ENCODE measurements at places on chromosomes 7 and 10. TPM values are rescaled to one million over a fixed set of nuclear protein-coding genes. Genes with fewer than 3 reads are reported as not detected.
A peak's percentile ranks its signal among the peaks of the same experiment; 100 is the strongest.

The HTR5A gene
- not detected for total RNA-seq

The ARHGEF35 gene
- 6.3 TPM for total RNA-seq

The HOXA3 gene
- total RNA-seq, result not detected

The CFAP46 gene
- total RNA-seq, result 0.16 TPM

The CPA5 gene
- 0.39 TPM for total RNA-seq

The IKZF1 gene
- total RNA-seq, result 245 TPM

The ITIH5 gene
- total RNA-seq, result not detected

The BAMBI gene
- 0.09 TPM for total RNA-seq

DNA sequence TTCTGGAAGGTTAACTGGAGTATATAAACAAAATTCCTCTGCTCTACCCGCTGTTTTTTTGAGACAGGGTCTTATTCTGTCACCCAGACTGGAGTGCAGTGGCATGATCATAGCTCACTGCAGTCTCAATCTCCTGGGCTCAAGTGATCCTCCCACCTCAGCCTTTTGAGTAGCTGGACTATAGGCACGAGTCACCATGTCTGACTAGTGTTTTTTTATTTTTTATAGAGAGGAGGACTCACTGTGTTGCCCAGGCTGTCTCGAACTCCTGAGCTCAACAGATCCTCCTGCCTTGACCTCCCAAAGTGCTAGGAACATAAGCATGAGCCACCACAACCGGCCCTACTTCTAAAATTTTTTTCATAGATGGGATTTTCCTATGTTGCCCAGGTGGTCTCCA lies 2.2 kb downstream of the RAB18 start:
- H3K4me3 ChIP-seq, result peak overlapping the region; percentile 48
- peak overlapping the region; percentile 39 for H3K27ac ChIP-seq
- H3K4me1 ChIP-seq, result peaks cover 57% of the 10 kb centered on the region
- peaks cover 23% of the 10 kb centered on the region for H3K36me3 ChIP-seq
- DNase-seq, result no peak
- H3K27me3 ChIP-seq, result no peaks in the 10 kb centered on the region

GRCh38 chr10:10796774-10797415 lies 220.8 kb upstream of the CELF2 start:
- no peak overlapping the region for H3K27ac ChIP-seq
- peaks cover 16% of the 10 kb centered on the region for H3K27me3 ChIP-seq
- DNase-seq, result no peak
- H3K36me3 ChIP-seq, result no peaks in the 10 kb centered on the region
- H3K4me3 ChIP-seq, result no peak overlapping the region

GRCh38 chr7:904847-905246 lies 28.5 kb downstream of the GET4 start:
- H3K36me3 ChIP-seq, result peaks cover 6% of the 10 kb centered on the region
- DNase-seq, result no peak
- no peak overlapping the region for H3K4me3 ChIP-seq
- no peak overlapping the region for H3K27ac ChIP-seq
- no peaks in the 10 kb centered on the region for H3K27me3 ChIP-seq

GRCh38 chr10:118729641-118730258 lies 25.0 kb downstream of the CACUL1 start:
- H3K27me3 ChIP-seq, result peaks cover 2% of the 10 kb centered on the region
- DNase-seq, result no peak
- peaks cover 9% of the 10 kb centered on the region for H3K36me3 ChIP-seq
- no peak overlapping the region for H3K4me3 ChIP-seq
- H3K4me1 ChIP-seq, result peaks cover 57% of the 10 kb centered on the region
- H3K27ac ChIP-seq, result no peak overlapping the region

GRCh38 chr10:110350812-110351211 lies 46.1 kb upstream of the SMNDC1 start:
- no peak overlapping the region for H3K4me3 ChIP-seq
- no peaks in the 10 kb centered on the region for H3K36me3 ChIP-seq
- no peak overlapping the region for H3K27ac ChIP-seq
- H3K27me3 ChIP-seq, result no peaks in the 10 kb centered on the region
- peaks cover 36% of the 10 kb centered on the region for H3K4me1 ChIP-seq

- no peak overlapping the region for H3K4me3 ChIP-seq
- H3K36me3 ChIP-seq, result no peaks in the 10 kb centered on the region
- no peak for DNase-seq
Observed at GRCh38 chr10:112221545-112221944, 38.0 kb upstream of the GPAM start.

- H3K27me3 ChIP-seq, result no peaks in the 10 kb centered on the region
- H3K4me1 ChIP-seq, result peaks cover 64% of the 10 kb centered on the region
- DNase-seq, result peak; percentile 71
- no peak overlapping the region for H3K27ac ChIP-seq
- H3K36me3 ChIP-seq, result no peaks in the 10 kb centered on the region
Observed at GRCh38 chr10:3805201-3805790, 20.3 kb upstream of the KLF6 start.

- no peak overlapping the region for H3K4me3 ChIP-seq
- no peaks in the 10 kb centered on the region for H3K36me3 ChIP-seq
- H3K27me3 ChIP-seq, result no peaks in the 10 kb centered on the region
- H3K27ac ChIP-seq, result no peak overlapping the region
Observed at GRCh38 chr10:131068760-131069159, 242.8 kb downstream of the TCERG1L start.

GRCh38 chr7:116949941-116950801 lies 3.1 kb upstream of the ST7 start:
- H3K4me1 ChIP-seq, result peaks cover 16% of the 10 kb centered on the region
- no peak overlapping the region for H3K27ac ChIP-seq
- H3K27me3 ChIP-seq, result no peaks in the 10 kb centered on the region
- no peak overlapping the region for H3K4me3 ChIP-seq

DNA sequence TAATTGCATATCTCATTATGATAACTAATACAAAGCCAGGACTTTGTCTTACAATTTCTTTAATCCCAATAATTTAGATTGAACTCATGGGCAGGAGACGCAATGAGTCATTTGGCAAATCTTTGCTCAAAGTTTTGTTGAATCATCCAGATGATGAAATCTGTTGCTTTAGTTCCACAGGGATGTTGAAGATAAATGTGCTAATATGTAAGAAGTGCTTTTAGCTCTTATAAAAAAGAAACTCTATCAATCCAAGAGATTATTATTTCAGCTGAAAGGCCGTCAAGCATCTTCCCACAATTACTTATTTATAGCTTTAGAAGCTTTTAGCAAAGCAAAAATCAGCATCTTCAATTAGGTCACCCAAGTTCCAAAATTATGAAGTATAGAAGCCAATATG lies 36.8 kb upstream of the ANK3 start:
- H3K27me3 ChIP-seq, result no peaks in the 10 kb centered on the region
- H3K4me1 ChIP-seq, result peaks cover 28% of the 10 kb centered on the region
- DNase-seq, result no peak
- no peak overlapping the region for H3K4me3 ChIP-seq
- peak overlapping the region; percentile 2 for H3K27ac ChIP-seq
- peaks cover 4% of the 10 kb centered on the region for H3K36me3 ChIP-seq

- no peak for DNase-seq
- H3K4me3 ChIP-seq, result no peak overlapping the region
Observed at GRCh38 chr10:20922033-20922432, 24.9 kb upstream of the NEBL start.

DNA sequence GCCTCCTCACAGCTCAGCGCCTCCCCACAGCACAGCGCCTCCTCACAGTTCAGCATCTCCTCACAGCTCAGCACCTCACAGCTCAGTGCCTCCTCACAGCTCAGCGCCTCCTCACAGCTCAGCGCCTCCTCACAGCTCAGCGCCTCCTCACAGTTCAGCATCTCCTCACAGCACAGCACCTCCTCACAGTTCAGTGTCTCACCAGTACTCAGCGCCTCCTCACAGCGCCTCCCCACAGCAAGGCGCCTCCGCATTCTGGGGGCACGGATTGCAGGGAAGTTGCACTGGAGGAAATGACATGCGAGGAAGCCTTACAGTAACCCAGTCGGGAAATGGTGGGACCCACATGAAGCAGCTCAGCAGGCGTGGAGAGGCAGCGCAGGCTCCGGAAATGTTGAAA lies 271.6 kb downstream of the WDR37 start:
- peaks cover 3% of the 10 kb centered on the region for H3K4me1 ChIP-seq
- H3K36me3 ChIP-seq, result no peaks in the 10 kb centered on the region
- peaks cover 14% of the 10 kb centered on the region for H3K27me3 ChIP-seq
- H3K27ac ChIP-seq, result no peak overlapping the region

- peaks cover 5% of the 10 kb centered on the region for H3K36me3 ChIP-seq
- no peaks in the 10 kb centered on the region for H3K27me3 ChIP-seq
- no peak overlapping the region for H3K27ac ChIP-seq
- H3K4me3 ChIP-seq, result no peak overlapping the region
Observed at GRCh38 chr7:143505838-143506237, 28.2 kb downstream of the TAS2R41 start.

DNA sequence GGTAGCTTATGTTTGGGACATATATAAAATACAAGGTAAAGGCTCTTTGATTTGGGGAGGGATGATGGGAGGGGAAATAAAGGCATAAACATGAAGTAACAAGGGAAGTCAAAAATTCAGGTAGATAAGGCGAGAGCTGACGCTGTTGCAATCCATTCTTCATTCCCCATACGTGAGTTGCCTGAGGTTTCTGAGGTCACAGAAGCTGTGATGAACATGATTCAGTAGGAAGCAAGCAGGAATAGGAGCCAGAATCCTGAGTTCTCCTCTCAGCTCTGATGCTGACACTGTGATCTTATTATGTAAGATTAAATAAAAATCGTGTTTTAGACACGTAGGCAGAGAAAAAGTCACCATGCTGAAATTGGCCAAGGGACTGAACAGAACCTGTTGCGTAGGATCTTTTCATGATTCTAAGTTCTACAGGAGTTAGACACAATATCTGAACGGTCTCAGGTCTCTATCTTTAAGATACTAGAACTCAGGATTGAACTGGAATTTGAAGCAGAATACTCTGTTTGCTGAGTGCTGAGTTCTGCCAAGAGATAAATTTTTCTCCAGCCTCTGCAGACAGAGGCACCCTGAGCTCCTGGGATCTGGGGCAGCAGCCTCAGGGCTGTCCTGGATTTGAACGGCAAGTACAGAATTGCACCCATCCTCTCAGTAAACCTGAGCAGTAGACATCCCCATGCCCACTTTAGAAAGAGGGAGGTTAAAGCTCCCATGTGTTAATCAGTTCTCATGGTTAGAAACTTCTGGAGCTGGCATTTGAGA lies 21.0 kb downstream of the KLF6 start:
- peaks cover 6% of the 10 kb centered on the region for H3K36me3 ChIP-seq
- DNase-seq, result no peak
- H3K27me3 ChIP-seq, result no peaks in the 10 kb centered on the region
- H3K4me3 ChIP-seq, result peak overlapping the region; percentile 51
- H3K27ac ChIP-seq, result peak overlapping the region; percentile 79
- H3K4me1 ChIP-seq, result peaks cover 78% of the 10 kb centered on the region

GRCh38 chr7:4817178-4817901 lies 41.9 kb downstream of the AP5Z1 start:
- no peak overlapping the region for H3K27ac ChIP-seq
- H3K4me3 ChIP-seq, result no peak overlapping the region
- peaks cover 24% of the 10 kb centered on the region for H3K27me3 ChIP-seq
- DNase-seq, result no peak
- no peaks in the 10 kb centered on the region for H3K36me3 ChIP-seq

DNA sequence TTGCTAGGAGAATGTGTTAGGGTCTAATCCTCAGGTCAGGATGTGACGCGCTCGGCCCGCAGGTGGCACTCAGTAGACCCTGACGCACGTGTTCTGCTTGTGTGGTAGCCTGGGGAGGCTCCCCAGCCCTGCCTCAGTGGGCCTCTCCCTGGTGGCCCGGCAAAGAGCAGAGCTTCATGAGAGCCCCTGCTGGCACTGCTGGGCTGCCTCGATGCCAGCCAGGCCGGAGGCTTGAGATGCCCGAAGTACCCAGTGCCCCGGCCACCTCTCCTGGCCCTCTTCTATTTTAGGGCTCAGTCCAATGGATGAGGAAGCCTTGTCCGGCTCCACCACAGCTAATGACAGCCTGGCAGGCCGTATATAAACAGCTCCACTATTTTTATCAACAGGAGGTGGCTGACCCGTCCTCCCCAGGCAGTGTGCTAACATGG lies 42.0 kb downstream of the PRF1 start:
- H3K4me1 ChIP-seq, result peaks cover 12% of the 10 kb centered on the region
- DNase-seq, result no peak
- no peak overlapping the region for H3K27ac ChIP-seq
- H3K4me3 ChIP-seq, result no peak overlapping the region
- no peaks in the 10 kb centered on the region for H3K27me3 ChIP-seq

DNA sequence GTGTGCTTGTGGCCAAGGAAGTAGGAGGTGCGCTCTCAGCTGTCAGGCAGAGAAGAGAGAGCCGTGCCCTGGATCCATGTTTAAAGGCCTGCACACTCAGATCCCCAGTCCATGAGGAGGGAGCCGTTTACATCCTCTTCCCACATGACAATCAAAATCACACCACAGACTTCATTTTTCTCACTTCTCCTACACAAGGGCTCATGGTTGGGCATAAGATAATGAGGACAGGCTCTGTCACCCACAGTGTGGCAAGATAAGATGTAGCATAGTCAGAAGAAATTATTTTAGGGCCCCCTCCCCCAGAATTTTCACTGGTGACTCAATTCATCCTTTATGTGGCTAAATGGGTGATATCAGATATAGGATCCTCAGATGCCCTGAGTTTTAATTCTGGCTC lies 35.9 kb upstream of the INHBA start:
- H3K4me3 ChIP-seq, result no peak overlapping the region
- H3K27ac ChIP-seq, result no peak overlapping the region
- no peaks in the 10 kb centered on the region for H3K4me1 ChIP-seq
- no peak for DNase-seq

GRCh38 chr10:48655411-48656240 lies 29.0 kb upstream of the WDFY4 start:
- peaks cover 21% of the 10 kb centered on the region for H3K27me3 ChIP-seq
- peak; percentile 35 for DNase-seq
- H3K4me3 ChIP-seq, result no peak overlapping the region
- H3K27ac ChIP-seq, result no peak overlapping the region

GRCh38 chr7:127873715-127874636 lies 157.3 kb downstream of the LRRC4 start:
- H3K27ac ChIP-seq, result no peak overlapping the region
- peaks cover 9% of the 10 kb centered on the region for H3K36me3 ChIP-seq
- H3K4me1 ChIP-seq, result peaks cover 19% of the 10 kb centered on the region
- peak; percentile 15 for DNase-seq
- no peaks in the 10 kb centered on the region for H3K27me3 ChIP-seq
- H3K4me3 ChIP-seq, result no peak overlapping the region

DNA sequence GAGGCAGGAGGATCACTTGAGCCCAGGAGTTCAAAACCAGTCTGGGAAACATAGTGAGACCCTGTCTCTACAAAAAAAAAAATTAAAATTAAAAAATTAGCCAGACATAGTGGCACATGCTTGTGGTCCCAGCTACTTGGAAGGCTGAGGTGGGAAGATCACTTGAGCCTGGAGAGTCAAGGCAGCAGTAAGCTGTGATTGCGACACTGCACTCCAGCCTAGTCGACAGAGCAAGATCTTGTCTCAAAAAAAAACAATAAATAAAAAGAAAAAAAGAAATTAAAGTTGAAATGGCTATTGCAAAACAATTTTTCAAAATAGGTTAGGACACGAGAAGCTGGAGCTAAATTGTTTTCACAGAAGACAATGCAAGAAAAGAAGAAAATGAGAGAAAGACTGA lies 379.0 kb upstream of the RNF32 start:
- no peaks in the 10 kb centered on the region for H3K36me3 ChIP-seq
- peaks cover 14% of the 10 kb centered on the region for H3K27me3 ChIP-seq
- DNase-seq, result no peak
- H3K27ac ChIP-seq, result no peak overlapping the region

Measured in activated CD4-positive, alpha-beta T cell treated with anti-CD3 and anti-CD28 coated beads for 36 hours (primary cell).